Activated CD4-positive, alpha-beta T cell treated with anti-CD3 and anti-CD28 coated beads for 1 hour (primary cell): ENCODE measurements at places on chromosomes 2 and 18.

DNA sequence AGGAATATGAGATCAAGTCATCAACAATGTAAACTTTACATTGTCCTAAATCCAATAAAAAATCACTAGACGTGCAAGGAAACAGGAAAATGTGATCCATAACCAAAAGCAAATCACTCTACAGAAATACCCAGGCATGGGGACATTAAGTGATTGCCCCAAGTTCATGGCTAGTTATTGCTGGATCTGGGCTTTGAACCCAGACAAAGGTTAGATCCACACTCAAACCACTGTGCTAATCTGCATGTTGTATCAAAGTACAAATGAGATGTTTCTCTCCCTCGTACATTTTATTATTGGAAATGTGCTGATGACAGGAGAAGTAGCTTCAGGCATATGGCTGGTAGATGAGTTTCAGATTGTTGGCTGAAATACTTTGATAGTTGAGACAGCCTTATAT, 2.7 kb upstream of the ARL5A start:
- DNase-seq = no peak

GRCh38 chr2:44759823-44760222, 181.7 kb upstream of the SIX3 start:
- no peak for DNase-seq

GRCh38 chr2:197241596-197241995, 69.0 kb downstream of the ANKRD44 start:
- DNase-seq = no peak

GRCh38 chr2:55550368-55551102, 31.0 kb downstream of the CFAP36 start:
- no peak for DNase-seq

DNA sequence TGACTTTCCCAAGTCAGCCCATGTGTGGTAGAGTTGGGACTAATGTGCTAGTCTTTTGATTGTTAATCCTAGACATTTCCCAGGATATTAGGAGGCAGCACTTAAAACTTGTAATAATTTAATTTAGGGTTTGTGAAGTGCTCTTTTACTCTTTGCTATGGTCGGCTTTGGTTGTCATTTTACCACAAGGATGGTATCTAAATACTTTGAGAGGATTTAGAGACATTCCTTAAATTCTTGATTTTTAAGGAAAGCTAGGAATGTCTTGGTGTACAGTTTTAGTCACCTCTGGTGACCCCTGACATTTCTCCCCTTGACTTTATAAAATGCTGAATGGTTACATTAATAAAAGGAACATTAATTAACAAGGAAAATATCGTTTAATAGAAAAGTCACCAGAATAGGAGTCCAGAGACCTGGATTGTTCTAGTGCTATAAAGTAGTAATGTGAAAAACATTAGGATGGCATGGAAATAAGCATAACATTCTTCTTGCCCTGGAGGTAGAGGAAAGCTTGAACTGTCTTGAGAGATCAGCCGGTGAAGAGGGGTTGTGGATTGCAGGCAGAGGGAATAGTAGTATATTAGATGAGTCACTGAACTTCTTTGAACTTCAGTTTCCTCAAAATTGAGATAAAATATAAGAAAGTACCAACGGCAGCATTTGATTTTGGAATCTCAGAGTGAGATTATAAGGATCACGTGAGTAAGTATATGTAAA, 209.2 kb downstream of the MCFD2 start:
- DNase-seq = no peak
